ENCODE measurements at places on chromosomes 7 and 10. TPM values are rescaled to one million over a fixed set of nuclear protein-coding genes. Genes with fewer than 3 reads are reported as not detected.
A peak's percentile ranks its signal among the peaks of the same experiment; 100 is the strongest.

DNA sequence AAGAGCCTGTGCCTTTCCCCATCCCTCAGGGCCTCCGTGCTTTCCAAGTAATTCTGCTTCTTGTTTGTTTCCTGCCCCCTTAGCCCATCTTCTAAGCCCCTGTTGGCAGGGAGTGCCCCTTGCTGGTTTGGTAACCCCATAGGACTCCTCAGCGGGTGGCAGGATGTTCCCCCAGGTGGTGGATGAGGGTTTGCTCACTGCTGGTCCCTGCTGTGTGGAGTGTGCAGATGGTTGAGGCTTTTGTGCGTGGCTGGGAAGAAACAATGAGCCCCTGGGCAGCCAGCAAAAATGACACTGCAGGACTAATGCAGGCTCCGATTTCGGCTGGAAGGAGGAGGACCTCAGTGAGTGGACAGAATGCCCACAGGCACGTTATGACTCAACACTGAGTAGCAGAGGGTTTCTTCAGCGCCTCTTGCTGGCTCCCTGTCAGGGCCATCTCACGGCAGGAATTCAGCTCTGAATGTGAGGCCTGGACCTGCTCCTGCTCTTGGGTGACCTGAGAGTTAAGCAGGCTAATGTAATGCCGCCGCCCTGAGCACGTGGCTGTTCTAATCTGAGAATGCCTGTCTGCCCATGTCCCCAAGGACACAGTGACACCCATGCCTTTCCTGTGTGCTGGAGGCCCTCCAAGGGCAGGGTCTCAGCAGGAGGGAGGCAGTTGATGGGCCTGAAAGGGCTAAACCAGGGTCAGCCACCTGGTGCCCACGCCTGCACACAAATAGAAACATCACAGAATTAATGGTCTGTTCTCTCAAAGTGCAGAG lies 16.6 kb downstream of the BAG3 start:
- H3K4me3 ChIP-seq = no peak overlapping the region
- H3K27ac ChIP-seq = no peak overlapping the region

- no peaks in the 10 kb centered on the region for H3K27me3 ChIP-seq
- H3K27ac ChIP-seq = no peak overlapping the region
- DNase-seq = no peak
- H3K4me3 ChIP-seq = no peak overlapping the region
Observed at GRCh38 chr7:149727899-149728476, 45.4 kb downstream of the ZNF467 start.

GRCh38 chr10:107232013-107232412 lies 67.5 kb upstream of the SORCS1 start:
- H3K36me3 ChIP-seq = no peaks in the 10 kb centered on the region
- H3K27ac ChIP-seq = no peak overlapping the region
- H3K27me3 ChIP-seq = no peaks in the 10 kb centered on the region
- no peak overlapping the region for H3K4me3 ChIP-seq
- no peak for DNase-seq
- no peaks in the 10 kb centered on the region for H3K4me1 ChIP-seq

GRCh38 chr10:75404815-75405597 lies 3.4 kb upstream of the ZNF503 start:
- DNase-seq = no peak
- no peaks in the 10 kb centered on the region for H3K36me3 ChIP-seq
- H3K27me3 ChIP-seq = peaks cover 62% of the 10 kb centered on the region
- H3K27ac ChIP-seq = no peak overlapping the region
- H3K4me3 ChIP-seq = no peak overlapping the region

CALML3 gene
- not detected for total RNA-seq

TAS2R3 gene
- 0.69 TPM for total RNA-seq

PON1 gene
- total RNA-seq = not detected

NKX6-2 gene
- total RNA-seq = not detected

- H3K27ac ChIP-seq = no peak overlapping the region
- no peak for DNase-seq
- H3K4me3 ChIP-seq = no peak overlapping the region
- H3K4me1 ChIP-seq = peaks cover 14% of the 10 kb centered on the region
- H3K36me3 ChIP-seq = peaks cover 6% of the 10 kb centered on the region
Observed at GRCh38 chr10:122957474-122957873, 3.4 kb upstream of the C10orf88 start.

DNA sequence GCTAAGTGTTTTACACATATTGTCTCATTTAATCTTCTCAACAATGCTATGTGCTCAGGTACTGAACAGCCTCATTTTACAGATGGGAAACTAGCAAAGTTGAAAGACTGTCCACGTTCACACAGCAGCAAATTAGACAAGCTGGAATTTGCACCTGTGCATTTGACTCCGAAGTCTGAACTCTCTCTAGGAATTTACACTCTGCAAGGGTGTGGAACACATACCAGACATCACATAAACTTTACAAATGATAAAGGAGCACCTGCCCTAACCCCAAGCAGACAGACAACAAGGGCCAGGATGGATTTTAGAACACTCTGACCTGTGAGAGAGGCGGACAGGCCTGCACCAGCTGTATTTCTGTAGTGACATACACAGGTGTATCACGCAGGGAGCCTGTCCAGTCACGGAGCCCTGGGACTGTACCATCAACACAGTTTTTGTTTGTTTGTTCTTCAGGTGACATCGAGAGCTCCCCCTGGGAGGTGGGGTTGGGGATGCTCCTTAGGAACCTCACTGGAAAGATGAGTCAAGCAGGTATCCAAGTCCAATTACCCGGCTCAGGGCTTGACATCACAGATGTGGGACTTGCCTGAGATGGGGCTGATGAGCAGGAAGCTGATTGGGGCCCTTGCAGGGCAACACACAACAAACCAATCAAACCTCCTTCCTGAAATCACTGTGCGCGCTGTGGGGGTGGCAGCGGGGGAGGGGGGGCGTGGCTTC lies 31.0 kb downstream of the MKI67 start:
- peaks cover 22% of the 10 kb centered on the region for H3K4me1 ChIP-seq
- H3K27me3 ChIP-seq = no peaks in the 10 kb centered on the region
- no peak overlapping the region for H3K27ac ChIP-seq
- H3K36me3 ChIP-seq = peaks cover 37% of the 10 kb centered on the region
- no peak overlapping the region for H3K4me3 ChIP-seq

SRRM3 gene
- 0.09 TPM for total RNA-seq

GRCh38 chr7:93563584-93563983 lies 10.9 kb downstream of the CALCR start:
- no peak overlapping the region for H3K4me3 ChIP-seq
- no peak overlapping the region for H3K27ac ChIP-seq
- no peaks in the 10 kb centered on the region for H3K36me3 ChIP-seq
- DNase-seq = no peak
- H3K27me3 ChIP-seq = no peaks in the 10 kb centered on the region
- no peaks in the 10 kb centered on the region for H3K4me1 ChIP-seq

DNA sequence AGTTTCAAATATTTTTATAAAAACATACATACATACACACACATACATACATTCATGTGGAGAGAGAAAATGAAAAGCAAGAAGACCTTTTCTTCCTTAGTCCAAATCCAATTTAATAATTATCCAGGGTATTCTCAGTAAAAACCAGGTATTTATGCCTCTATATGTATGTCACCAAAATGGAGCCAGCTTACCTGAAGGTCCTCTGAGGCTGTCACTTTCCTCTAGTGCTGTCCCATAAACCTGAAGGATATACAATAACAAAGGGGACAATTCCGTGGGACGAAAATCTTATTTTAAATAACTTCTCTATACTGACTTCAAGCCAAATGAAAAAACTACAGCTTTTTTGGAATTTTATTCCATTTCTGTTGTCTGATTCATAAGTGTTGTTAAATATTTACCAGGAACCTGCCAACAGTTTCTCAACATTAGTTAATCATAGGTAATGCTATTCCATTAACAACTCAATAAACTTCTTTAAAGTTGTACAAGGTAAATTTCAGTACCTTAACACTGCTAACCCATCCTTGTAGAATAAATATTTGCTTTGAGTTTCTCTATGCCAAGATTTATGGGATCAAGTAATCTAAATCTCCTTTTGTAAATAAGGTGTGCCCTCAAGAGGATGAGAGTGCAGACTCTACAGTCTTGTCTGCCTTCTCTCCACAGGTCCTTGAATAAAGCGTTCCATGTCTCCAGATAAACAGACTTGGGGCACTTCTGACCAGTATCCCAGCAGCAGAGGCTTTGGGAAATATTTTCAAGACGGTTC lies 260.3 kb downstream of the AHR start:
- H3K36me3 ChIP-seq = no peaks in the 10 kb centered on the region
- no peaks in the 10 kb centered on the region for H3K4me1 ChIP-seq
- H3K27ac ChIP-seq = no peak overlapping the region

- H3K36me3 ChIP-seq = peaks cover 15% of the 10 kb centered on the region
- no peak for DNase-seq
- H3K27me3 ChIP-seq = peaks cover 4% of the 10 kb centered on the region
- H3K4me1 ChIP-seq = no peaks in the 10 kb centered on the region
- no peak overlapping the region for H3K4me3 ChIP-seq
Observed at GRCh38 chr7:151459726-151460473, 20.0 kb upstream of the CRYGN start.

TCAF2 gene
- total RNA-seq = 50.6 TPM

- no peaks in the 10 kb centered on the region for H3K36me3 ChIP-seq
- no peak for DNase-seq
- H3K27ac ChIP-seq = no peak overlapping the region
- H3K27me3 ChIP-seq = no peaks in the 10 kb centered on the region
- no peak overlapping the region for H3K4me3 ChIP-seq
Observed at GRCh38 chr10:127149501-127150081, 46.8 kb downstream of the INSYN2A start.

BAIAP2L1 gene
- 2.3 TPM for total RNA-seq

- H3K36me3 ChIP-seq = peaks cover 38% of the 10 kb centered on the region
- H3K4me3 ChIP-seq = no peak overlapping the region
- H3K27ac ChIP-seq = no peak overlapping the region
- no peaks in the 10 kb centered on the region for H3K27me3 ChIP-seq
Observed at GRCh38 chr10:21705828-21706176, 171.8 kb downstream of the MLLT10 start.

GRCh38 chr7:44797329-44798258 lies 1.1 kb downstream of the PPIA start:
- DNase-seq = peak; percentile 91
- H3K4me1 ChIP-seq = peaks cover 41% of the 10 kb centered on the region
- H3K27ac ChIP-seq = peak overlapping the region; percentile 99
- H3K27me3 ChIP-seq = no peaks in the 10 kb centered on the region
- peak overlapping the region; percentile 100 for H3K4me3 ChIP-seq

- H3K4me1 ChIP-seq = peaks cover 10% of the 10 kb centered on the region
- peak; percentile 18 for DNase-seq
- H3K36me3 ChIP-seq = no peaks in the 10 kb centered on the region
- H3K27me3 ChIP-seq = peaks cover 29% of the 10 kb centered on the region
- H3K4me3 ChIP-seq = peak overlapping the region; percentile 66
Observed at GRCh38 chr7:69599955-69600709, 1.9 kb downstream of the AUTS2 start.

CASD1 gene
- 14.3 TPM for total RNA-seq

ABCB1 gene
- total RNA-seq = 4.5 TPM

- peaks cover 5% of the 10 kb centered on the region for H3K36me3 ChIP-seq
- peaks cover 32% of the 10 kb centered on the region for H3K4me1 ChIP-seq
- no peaks in the 10 kb centered on the region for H3K27me3 ChIP-seq
- peak overlapping the region; percentile 61 for H3K27ac ChIP-seq
Observed at GRCh38 chr10:26435852-26436251, 2.3 kb upstream of the APBB1IP start.

- no peaks in the 10 kb centered on the region for H3K36me3 ChIP-seq
- no peak for DNase-seq
- H3K4me1 ChIP-seq = peaks cover 6% of the 10 kb centered on the region
- H3K27ac ChIP-seq = no peak overlapping the region
- no peak overlapping the region for H3K4me3 ChIP-seq
Observed at GRCh38 chr10:3858051-3858845, 73.2 kb upstream of the KLF6 start.

DNA sequence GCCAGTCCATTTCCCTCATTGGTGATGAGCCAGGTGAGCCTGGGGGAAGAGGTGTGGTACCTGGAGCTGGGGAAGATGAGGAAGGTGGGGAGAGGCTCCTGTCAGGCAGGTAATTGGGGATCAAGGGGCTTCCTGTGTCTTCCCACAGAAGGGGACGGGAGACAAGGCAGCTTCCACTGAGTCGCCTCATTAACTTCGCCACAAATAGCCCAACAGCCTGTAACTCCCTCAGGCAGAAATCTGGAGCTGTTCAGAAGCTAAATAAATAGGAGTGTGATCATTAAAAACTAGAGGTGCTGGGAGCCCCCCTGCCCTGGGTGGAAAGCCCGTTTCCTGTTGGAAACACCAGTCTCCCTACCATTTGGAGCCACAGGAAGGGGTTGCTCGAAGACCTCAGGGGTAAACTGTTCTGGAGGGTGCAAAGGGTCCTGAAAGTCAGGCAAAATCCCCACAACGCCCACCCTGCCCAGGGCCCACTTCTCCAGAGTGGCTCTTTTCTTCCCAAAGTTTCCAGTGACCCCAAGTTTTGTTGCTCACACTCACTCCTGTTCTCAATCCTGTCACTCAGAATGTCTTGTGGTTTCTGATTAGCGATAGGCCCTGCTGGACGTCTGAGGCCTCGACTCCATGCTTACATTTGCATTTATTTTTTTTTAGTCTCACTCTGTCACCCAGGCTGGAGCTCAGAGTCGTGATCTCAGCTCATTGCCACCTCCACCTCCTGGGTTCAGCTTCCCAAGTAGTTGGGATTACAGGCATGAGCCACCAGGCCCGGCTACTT lies 25.7 kb downstream of the UNC5B start:
- no peak for DNase-seq
- H3K27ac ChIP-seq = no peak overlapping the region
- H3K4me3 ChIP-seq = no peak overlapping the region
- no peaks in the 10 kb centered on the region for H3K27me3 ChIP-seq
- H3K4me1 ChIP-seq = no peaks in the 10 kb centered on the region
- no peaks in the 10 kb centered on the region for H3K36me3 ChIP-seq

DNA sequence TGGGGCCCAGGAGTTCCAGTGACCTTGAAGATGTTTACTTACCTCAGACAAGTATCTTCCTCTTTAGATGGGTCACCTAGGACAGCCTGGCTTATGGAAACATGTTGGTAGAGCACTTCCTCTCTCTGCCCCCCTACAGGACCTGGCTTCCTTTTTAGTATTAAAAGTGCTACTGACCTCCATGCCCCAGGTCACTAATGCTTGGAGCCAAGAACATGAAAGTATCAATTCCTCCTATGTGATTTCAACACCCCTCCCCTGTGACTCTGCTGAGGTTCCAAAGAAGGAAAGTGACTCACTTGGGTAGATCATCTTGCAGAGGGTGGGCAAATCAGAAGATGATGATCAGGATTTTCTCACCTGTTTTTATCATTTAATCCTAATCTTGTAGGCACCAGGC lies 125.3 kb upstream of the CCDC6 start:
- H3K4me3 ChIP-seq = no peak overlapping the region
- peaks cover 9% of the 10 kb centered on the region for H3K4me1 ChIP-seq
- no peaks in the 10 kb centered on the region for H3K27me3 ChIP-seq
- DNase-seq = no peak
- H3K27ac ChIP-seq = peak overlapping the region; percentile 53

GRCh38 chr10:104323760-104324201 lies 14.5 kb downstream of the ITPRIP start:
- peaks cover 96% of the 10 kb centered on the region for H3K4me1 ChIP-seq
- H3K27me3 ChIP-seq = no peaks in the 10 kb centered on the region
- no peak for DNase-seq
- H3K36me3 ChIP-seq = peaks cover 34% of the 10 kb centered on the region
- peak overlapping the region; percentile 38 for H3K4me3 ChIP-seq
